Fibroblast of skin of scalp (primary cell): ENCODE measurements at places on chromosomes 7 and 10.
A peak's percentile ranks its signal among the peaks of the same experiment; 100 is the strongest.

GRCh38 chr7:51132661-51133060 lies 183.9 kb downstream of the COBL start:
- no peak for DNase-seq

DNA sequence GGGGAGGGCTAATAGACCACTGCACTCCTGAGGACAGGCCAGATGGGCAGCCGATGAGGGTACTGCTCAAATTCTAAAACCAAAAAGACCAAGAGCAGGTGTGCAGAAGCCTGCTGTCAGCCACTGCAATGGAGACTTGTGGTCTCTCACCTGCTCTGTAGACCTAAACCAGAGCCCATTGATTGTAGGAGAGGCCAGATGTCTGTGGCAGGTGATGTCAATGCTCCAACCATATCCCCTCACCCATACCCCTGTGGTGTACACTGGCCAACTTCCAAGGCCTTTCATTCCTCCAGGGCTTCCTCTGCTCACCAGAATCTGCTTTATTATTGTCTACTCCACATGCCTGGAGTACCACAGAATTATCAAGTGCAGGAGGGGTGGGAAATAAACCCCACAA lies 116.9 kb upstream of the CHST15 start:
- DNase-seq, result no peak

DNA sequence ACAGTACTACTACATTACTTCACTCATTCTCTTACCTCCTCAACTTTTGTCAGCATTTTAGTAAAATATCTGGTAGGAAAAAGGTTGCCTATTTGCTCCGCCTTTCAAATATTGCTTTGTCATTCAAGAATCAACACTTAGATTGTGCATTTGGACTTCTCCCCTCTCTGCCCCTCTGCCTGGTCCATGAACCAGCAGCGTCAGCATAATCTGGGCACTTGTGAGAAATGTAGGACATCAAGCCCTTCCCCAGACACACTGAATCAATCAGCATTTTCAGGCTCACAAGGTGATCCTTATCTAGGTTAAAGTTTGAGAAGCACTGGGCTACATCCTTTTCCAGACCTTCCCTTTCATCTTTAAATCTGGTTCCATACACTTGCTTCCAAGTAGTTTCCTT lies 16.3 kb downstream of the SLC13A1 start:
- DNase-seq, result no peak

DNA sequence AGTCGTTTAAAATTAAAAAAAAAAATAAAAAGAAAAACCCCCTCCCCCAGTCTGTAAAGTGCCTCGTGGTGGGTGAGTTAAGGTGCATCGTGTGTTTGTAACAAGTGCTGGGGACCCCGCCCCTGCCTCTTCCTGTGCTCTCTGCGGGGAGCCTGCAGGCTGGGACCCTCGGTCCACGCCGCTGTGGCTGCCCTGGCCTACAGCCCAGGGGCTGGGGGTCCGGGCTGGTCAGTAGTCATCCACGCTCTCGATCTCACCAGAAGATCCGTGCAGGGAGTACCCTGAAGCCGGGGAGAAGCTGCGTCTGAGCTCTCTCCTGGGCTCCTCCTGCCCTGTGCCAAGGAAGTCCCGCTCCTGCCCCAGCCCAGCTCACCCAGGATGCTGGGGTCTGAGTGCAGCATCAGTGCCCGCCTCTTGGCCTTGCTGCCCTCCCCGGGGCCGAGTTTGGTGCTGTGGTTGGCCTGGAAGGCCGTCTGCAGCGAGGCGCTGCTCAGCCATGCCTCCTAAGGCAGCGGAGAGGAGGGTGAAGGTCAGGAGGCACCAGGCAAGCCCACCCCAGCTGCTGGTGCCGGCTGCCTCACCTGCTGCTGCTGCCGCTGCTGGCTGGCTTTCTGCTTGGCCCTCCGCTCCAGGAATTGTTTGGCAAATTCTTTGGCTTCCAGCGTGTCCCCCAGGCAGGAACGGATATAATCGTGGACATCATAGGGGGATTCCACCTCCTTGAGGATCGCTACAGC lies 8.1 kb downstream of the GNB2 start:
- no peak for DNase-seq

GRCh38 chr7:137993395-137993743 lies 8.5 kb downstream of the CREB3L2 start:
- no peak for DNase-seq

GRCh38 chr10:119288574-119289001 lies 81.2 kb downstream of the GRK5 start:
- DNase-seq, result no peak

GRCh38 chr10:112960151-112960681 lies 10.2 kb downstream of the TCF7L2 start:
- DNase-seq, result peak; percentile 64

- no peak for DNase-seq
Observed at GRCh38 chr10:77927402-77928246, 1.1 kb upstream of the DLG5 start.

DNA sequence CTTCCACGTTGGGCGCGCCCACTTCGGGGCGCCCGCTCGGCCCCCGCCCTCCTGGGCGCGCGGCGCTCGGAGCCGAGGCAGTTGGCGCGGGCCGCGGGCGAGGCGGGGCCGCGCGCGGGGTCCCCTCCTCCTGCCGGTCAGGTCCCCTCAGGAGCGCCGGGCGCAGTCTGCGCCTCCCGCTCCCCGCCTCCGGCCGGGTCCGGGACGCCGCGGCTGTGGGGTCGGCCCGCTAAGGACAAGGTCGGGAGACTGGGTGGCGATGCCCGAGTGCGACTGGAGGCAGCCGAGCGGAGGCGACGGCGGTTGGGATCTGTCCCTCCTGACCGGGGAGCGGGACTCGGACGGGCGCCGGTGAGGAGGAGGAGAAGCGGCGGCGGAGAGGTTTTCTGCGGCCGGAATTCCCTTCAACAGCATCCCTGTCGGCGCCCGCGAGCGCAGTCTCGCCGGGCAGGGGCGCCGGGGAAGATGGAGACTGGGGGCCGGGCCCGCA lies at the start of gene ATRNL1:
ATRNL1 (plus strand) TSS at position 80 of the 490 bp plus-strand sequence; CDS start at position 466, 386 bp downstream.
- DNase-seq, result peak; percentile 24

GRCh38 chr10:60098677-60099601 lies 192.6 kb upstream of the CCDC6 start:
- peak; percentile 21 for DNase-seq

- no peak for DNase-seq
Observed at GRCh38 chr7:45126920-45127319, 15.4 kb upstream of the TBRG4 start.

DNA sequence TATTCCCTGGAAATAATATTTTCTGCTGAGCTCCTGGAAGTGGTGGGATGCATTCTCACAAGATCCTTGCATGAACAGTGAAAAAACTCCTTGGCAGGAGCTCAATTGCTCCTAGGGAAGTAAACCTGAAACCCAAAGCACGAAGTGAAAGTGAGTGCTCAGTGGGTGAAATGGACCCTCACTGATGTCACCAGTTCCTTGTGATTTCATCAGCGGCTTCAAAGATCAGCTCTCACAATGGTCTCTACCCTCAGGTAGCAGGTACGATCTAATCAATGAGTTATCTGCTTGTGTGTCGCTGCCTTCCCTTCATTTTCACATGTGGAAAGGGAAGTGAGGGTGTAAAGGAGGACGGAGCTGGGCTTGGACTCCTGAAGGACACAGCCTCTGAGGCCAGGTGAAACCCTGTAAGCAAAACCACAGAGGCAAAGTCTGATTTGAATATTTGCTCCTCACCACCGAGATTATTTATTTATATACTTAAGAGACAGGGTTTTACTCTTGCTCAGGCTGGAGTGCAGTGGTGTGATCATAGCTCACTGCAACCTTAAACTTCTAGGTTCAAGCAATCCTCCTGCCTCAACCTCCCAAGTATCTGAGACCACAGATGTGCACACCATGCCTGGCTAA lies 255.4 kb upstream of the LYZL1 start:
- no peak for DNase-seq

- peak; percentile 31 for DNase-seq
Observed at GRCh38 chr7:155002411-155003091, 373 bp downstream of the PAXIP1 start.

- DNase-seq, result peak; percentile 22
Observed at GRCh38 chr10:10617686-10618085, 400.0 kb upstream of the CELF2 start.
